ENCODE measurements at places on chromosomes 2 and 18. TPM values are rescaled to one million over a fixed set of nuclear protein-coding genes. Genes with fewer than 3 reads are reported as not detected.

TDRD15 gene
- total RNA-seq, result 0.11 TPM

TMEM237 gene
- 38.2 TPM for total RNA-seq

HAT1 gene
- 37.8 TPM for total RNA-seq

CXCR4 gene
- total RNA-seq, result 86.8 TPM

MARCHF4 gene
- 0.13 TPM for total RNA-seq

EMILIN1 gene
- 210 TPM for total RNA-seq

DNA sequence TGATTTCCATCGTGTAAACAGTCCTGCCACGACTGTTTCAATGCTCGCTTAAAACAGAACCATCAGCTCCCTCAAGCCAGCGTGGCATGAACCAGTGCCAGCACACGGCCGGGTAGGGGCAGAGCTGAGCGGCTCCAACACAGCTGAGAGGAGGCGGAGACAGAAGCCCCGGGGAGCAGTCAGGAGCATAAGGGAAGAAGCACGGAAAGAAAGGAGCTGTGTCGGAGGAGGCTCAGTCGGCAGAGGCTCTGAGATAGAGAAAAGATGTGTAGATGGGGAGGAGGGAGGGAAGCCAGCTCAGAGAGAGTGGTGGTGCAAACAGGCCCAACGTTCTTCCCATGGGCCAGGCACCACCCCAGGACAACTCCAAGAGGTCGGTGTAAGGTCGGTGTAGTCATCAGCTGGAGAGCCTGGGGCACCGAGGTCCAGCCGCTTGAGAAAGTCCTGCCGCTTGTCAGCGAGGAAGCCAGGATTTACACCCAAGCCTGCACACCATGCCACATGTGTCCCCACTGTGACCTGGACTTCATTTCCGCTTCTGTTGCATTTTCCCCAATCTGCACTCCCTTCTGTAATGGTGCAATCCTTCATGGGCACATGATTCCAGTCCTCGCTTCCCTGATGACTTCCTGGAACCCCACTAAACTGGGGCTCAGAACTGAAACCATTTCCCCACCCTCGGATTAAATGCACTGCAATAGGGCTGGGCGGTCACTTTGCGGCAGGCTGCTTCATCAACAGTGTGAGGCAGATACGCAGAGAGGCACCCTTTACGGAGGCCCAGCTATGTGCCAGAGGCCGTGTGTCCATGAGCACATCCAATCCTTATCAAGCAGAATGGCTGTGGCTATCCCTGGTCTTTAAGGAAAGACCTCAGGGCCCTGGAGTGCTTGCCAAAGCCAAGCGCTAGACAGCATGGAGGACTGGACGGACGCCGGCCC, 43.5 kb downstream of the CYP27C1 start:
- no peaks in the 10 kb centered on the region for H3K4me1 ChIP-seq
- H3K36me3 ChIP-seq, result no peaks in the 10 kb centered on the region
- peak overlapping the region; percentile 75 for H3K27ac ChIP-seq
- peak; percentile 33 for DNase-seq
- no peaks in the 10 kb centered on the region for H3K27me3 ChIP-seq

GRCh38 chr2:54669677-54670484, 53.6 kb upstream of the EML6 start:
- H3K4me1 ChIP-seq, result peaks cover 51% of the 10 kb centered on the region
- H3K4me3 ChIP-seq, result no peak overlapping the region
- H3K36me3 ChIP-seq, result peaks cover 56% of the 10 kb centered on the region

- H3K27ac ChIP-seq, result no peak overlapping the region
- H3K4me1 ChIP-seq, result no peaks in the 10 kb centered on the region
- no peaks in the 10 kb centered on the region for H3K27me3 ChIP-seq
- H3K36me3 ChIP-seq, result no peaks in the 10 kb centered on the region
- H3K4me3 ChIP-seq, result no peak overlapping the region
Measured at GRCh38 chr2:74777161-74777900, 56.6 kb upstream of the HK2 start.

- no peaks in the 10 kb centered on the region for H3K36me3 ChIP-seq
- H3K27me3 ChIP-seq, result no peaks in the 10 kb centered on the region
- H3K4me1 ChIP-seq, result no peaks in the 10 kb centered on the region
- H3K27ac ChIP-seq, result no peak overlapping the region
- H3K4me3 ChIP-seq, result no peak overlapping the region
Measured at GRCh38 chr18:37946324-37946723, 380.7 kb upstream of the CELF4 start.

DNA sequence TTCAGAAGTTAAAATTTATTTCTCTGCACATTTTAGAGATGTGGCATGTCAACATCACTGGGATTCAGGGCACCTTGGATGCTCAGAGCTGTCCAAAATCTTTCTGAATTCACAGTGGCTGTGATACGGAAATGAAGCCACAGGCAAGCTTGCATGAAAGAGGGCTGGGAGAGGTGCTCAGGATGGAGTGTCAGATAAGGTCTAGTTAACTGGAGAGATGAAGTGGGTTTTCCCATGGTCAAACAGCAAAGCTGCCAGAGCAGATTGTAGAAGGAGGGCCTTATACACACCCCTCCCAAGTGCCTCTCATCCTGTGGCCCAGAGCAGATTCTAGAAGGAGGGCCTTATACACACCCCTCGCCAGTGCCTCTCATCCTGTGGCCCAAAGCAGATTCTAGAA, 286.8 kb upstream of the PXDN start:
- no peak overlapping the region for H3K4me3 ChIP-seq
- H3K4me1 ChIP-seq, result no peaks in the 10 kb centered on the region
- no peaks in the 10 kb centered on the region for H3K36me3 ChIP-seq
- no peak for DNase-seq
- no peak overlapping the region for H3K27ac ChIP-seq
- H3K27me3 ChIP-seq, result no peaks in the 10 kb centered on the region

DNA sequence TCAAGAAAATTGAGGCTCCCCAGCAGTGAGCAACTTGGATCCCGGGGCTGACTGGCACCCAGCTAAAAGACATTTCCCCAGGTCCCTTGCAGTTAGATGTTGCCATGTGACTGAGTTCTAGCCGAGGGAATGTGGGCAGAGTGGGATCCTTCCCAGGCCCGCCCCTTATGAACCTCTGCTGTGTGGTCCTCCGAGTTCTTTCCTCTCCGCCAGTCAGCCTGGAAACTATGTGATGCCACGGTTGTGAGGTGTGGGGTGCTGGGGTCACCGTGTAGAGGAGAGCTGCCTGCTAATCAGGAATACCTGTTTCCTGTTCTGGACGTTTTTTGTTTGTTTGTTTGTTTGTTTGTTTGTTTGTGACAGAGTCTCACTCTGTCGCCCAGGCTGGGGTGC, 45.5 kb downstream of the TMEM37 start:
- H3K36me3 ChIP-seq, result no peaks in the 10 kb centered on the region
- H3K4me3 ChIP-seq, result no peak overlapping the region
- no peaks in the 10 kb centered on the region for H3K27me3 ChIP-seq
- H3K4me1 ChIP-seq, result no peaks in the 10 kb centered on the region
- no peak for DNase-seq

DNA sequence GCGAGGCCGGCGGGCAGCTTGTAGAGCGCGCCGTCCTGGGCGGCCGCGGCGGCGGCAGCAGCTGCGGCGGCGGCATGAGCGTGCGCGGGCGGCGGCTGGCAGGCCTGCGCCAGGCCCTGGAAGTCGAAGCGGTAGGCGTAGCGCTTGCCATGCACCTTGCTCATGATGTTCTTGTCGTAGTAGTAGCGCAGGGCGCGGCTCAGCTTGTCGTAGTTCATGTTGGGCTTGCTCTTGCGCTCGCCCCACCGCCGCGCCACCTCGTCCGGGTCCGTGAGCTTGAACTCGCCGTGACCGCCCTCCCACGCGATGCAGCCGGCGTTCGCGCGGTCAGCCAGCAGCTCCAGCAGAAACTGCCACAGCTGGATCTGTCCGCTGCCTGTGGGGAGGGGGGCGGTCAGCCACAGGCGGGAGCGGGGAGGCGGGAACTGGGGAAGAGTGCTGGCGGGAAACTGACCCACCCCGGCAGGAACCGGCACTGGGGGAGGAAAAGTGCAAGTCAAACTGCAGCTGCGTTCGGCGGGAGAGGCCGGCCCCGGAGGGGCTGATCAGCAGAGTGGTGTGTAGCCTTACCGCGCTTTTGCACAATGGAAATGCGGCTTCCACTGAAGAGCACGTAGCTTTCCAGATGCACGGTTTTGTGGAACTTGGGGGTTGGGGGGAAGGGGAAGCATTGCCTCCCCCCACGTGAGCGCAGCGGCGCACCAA, 3.0 kb downstream of the FEV start:
- no peak overlapping the region for H3K4me3 ChIP-seq
- no peak for DNase-seq
- H3K27me3 ChIP-seq, result peaks cover 73% of the 10 kb centered on the region
- peaks cover 16% of the 10 kb centered on the region for H3K4me1 ChIP-seq
- peak overlapping the region; percentile 3 for H3K27ac ChIP-seq

DNA sequence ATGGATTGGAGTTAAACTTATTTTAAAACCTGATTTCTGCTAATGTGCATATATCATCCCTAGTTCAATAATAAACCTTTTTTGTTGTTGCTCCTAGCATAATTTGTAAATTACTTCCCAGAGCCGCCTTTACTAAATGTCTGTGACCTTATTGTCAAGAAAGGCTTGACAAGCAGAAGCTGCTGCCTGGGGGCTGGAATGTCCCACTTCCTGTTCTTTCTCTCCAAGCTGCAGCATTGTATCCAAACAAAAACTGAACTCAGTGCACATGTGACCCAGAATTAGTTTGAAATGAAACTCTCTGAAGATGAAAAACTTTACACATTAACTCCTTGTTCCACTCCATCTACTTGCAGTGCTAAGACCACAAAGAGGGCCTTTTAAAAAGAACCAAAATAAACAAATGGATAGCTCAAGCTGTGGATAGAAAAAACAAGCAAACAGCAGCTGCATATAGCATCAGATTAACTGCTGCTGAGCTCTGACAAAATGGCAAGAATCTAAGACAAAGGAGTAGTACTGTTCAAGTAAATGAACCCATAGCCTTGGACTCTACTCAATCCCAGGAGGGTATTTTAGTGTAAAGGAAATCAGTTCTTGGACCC, 99.8 kb upstream of the NEUROD1 start:
- H3K27me3 ChIP-seq, result no peaks in the 10 kb centered on the region
- H3K4me3 ChIP-seq, result no peak overlapping the region
- DNase-seq, result peak; percentile 7
- no peaks in the 10 kb centered on the region for H3K36me3 ChIP-seq
- peaks cover 21% of the 10 kb centered on the region for H3K4me1 ChIP-seq

DNA sequence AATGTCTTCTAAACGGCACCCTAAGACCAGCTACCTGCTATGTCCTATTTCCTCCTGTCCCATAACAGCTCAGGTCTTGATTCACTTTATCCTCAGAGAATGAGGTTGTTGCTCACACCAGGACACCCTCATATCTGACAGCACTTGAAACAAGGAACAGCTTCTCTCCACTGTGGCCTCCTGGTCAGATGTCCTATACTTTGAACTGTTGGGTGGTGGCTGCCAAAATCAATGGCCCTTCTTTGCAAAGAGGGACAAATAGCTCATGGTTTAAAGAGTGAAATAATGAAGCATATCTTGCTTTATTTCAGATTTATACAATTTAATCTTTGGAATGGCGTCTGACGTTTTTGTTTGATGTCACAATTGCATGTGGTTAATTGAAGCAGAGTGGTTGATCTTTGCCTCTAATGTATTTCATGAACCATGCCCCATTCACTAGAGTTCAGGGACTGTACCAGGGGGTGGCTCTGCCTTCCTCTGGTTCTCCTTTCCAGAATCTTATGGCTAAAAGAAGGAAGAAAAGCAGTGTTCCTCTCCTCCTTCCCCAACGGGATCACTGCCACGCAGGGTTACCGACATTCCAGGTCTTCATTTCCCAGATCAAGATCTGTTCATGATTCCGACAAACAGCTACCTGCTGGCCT, 24.1 kb upstream of the ZCCHC2 start:
- no peak overlapping the region for H3K27ac ChIP-seq
- DNase-seq, result no peak
- H3K36me3 ChIP-seq, result no peaks in the 10 kb centered on the region
- H3K4me3 ChIP-seq, result no peak overlapping the region
- no peaks in the 10 kb centered on the region for H3K4me1 ChIP-seq

- H3K4me3 ChIP-seq, result no peak overlapping the region
- no peaks in the 10 kb centered on the region for H3K4me1 ChIP-seq
- no peaks in the 10 kb centered on the region for H3K36me3 ChIP-seq
Measured at GRCh38 chr18:7307030-7307429, 76.1 kb downstream of the LRRC30 start.

- DNase-seq, result no peak
- no peaks in the 10 kb centered on the region for H3K36me3 ChIP-seq
- no peak overlapping the region for H3K4me3 ChIP-seq
- H3K27ac ChIP-seq, result peak overlapping the region; percentile 16
- H3K4me1 ChIP-seq, result peaks cover 36% of the 10 kb centered on the region
Measured at GRCh38 chr2:43340945-43341356, 114.5 kb upstream of the ZFP36L2 start.

GRCh38 chr2:79817288-79817687, 304.4 kb downstream of the CTNNA2 start:
- H3K36me3 ChIP-seq, result no peaks in the 10 kb centered on the region
- no peak overlapping the region for H3K27ac ChIP-seq
- no peak overlapping the region for H3K4me3 ChIP-seq
- H3K27me3 ChIP-seq, result no peaks in the 10 kb centered on the region

- H3K27ac ChIP-seq, result peak overlapping the region; percentile 90
- no peaks in the 10 kb centered on the region for H3K36me3 ChIP-seq
- H3K4me1 ChIP-seq, result peaks cover 6% of the 10 kb centered on the region
Measured at GRCh38 chr2:190407246-190407661, 901 bp upstream of the MFSD6 start.

GRCh38 chr2:199646439-199646838, 188.7 kb upstream of the SATB2 start:
- H3K4me1 ChIP-seq, result no peaks in the 10 kb centered on the region
- DNase-seq, result no peak
- H3K27me3 ChIP-seq, result no peaks in the 10 kb centered on the region
- no peak overlapping the region for H3K27ac ChIP-seq
- no peak overlapping the region for H3K4me3 ChIP-seq

DNA sequence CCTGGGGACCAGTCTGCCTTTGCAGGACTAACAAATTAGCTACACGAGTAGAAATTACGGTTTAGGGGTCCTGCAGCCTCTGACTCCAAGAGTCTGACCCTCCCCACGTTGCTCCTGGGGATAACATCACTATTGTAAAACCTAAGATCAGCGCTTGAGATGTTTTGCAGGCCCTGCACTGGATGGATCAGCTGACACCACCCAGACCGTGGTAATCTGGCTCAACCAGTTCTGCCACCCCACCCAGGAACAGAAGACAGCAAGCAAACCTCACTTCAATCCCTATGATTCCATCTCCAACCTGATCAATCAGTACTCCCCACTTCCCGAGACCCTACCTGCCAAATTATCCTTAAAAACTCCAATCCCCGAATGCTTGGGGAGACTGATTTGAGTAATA, 31.7 kb downstream of the NGEF start:
- no peaks in the 10 kb centered on the region for H3K4me1 ChIP-seq
- no peak for DNase-seq
- H3K27ac ChIP-seq, result no peak overlapping the region
- no peak overlapping the region for H3K4me3 ChIP-seq
- H3K27me3 ChIP-seq, result no peaks in the 10 kb centered on the region

GRCh38 chr2:4762951-4763376, 929.2 kb upstream of the SOX11 start:
- H3K27ac ChIP-seq, result no peak overlapping the region
- peak; percentile 32 for DNase-seq
- no peaks in the 10 kb centered on the region for H3K27me3 ChIP-seq
- no peaks in the 10 kb centered on the region for H3K36me3 ChIP-seq
- no peak overlapping the region for H3K4me3 ChIP-seq

GRCh38 chr2:41111836-41112627, 660.1 kb upstream of the SLC8A1 start:
- H3K4me3 ChIP-seq, result no peak overlapping the region
- H3K36me3 ChIP-seq, result no peaks in the 10 kb centered on the region
- no peaks in the 10 kb centered on the region for H3K4me1 ChIP-seq
- H3K27ac ChIP-seq, result no peak overlapping the region

GRCh38 chr2:15942711-15943345, 2.5 kb downstream of the MYCN start:
- no peak overlapping the region for H3K27ac ChIP-seq
- H3K36me3 ChIP-seq, result no peaks in the 10 kb centered on the region
- no peak overlapping the region for H3K4me3 ChIP-seq
- H3K27me3 ChIP-seq, result peaks cover 35% of the 10 kb centered on the region

All from adrenal gland (tissue), 19 donors.